ENCODE measurements at places on chromosomes 5 and 9.

DNA sequence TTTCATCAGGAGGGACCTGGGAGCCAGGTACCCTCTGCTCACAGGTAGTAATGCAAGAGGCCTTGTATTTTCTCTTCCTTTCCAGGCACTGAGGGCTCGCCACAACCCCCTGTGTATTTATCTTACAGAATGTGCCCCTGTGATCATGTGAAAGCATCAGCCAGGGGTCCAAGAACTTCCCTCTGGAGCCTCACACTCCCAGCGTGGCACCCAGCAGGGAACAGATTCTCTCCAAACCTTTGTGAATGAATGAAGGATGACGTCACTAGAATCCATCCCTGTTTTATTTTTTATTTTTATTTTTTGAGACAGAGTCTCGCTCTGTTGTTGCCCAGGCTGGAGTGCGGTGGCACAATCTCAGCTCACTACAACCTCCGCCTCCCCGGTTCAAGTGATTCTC is 107.3 kb upstream of the IER5L start:
- DNase-seq: no peak

- DNase-seq: no peak
These were observed 18.4 kb downstream of the GLRA1 start for GRCh38 chr5:151906246-151906645.

DNA sequence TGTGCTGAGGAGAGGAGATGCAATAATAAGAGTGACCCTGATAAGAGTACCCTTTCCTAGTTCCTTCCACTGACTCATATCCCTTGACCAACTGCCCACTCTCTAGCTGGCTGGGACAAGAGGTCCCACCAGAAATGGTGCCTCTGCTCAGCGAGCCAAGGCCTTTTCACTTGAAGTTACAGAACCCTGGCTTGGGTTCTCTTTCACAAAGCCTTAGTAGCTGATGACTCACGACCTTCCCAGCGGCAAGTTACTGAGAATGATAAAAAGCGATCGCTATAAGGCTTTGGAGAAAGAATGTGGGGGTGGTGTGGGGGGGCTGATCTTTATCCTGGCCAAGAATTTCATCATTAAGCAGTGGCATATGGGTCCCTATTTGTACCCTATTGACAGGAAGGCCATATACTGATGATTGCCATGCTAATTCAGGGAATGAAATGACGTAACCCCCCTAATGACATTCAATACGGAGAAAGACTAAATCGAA is 90.3 kb downstream of the FBXO38 start:
- DNase-seq: no peak

DNA sequence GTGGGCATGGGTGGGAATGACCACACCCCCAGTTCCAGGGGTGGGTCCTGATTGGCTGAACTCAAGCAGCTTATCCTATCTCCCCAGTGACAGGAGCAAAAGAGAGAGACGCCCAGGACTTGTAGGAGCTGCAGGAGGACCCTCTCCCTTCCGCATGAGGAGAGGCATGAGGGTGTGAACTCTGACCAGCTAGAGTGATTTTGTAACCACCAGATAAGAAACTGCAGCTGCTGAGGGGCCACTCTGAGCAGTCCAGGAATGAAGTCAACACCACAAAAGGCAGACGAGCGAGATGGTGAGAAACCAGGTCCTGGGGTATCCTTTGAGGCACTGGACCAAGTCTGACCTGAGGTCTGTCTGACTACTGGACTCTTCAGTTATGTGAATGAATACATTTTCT is 521.9 kb downstream of the BNC2 start:
- DNase-seq: no peak

GRCh38 chr5:180595381-180596114 is 4.2 kb upstream of the SCGB3A1 start:
- no peak for DNase-seq

DNA sequence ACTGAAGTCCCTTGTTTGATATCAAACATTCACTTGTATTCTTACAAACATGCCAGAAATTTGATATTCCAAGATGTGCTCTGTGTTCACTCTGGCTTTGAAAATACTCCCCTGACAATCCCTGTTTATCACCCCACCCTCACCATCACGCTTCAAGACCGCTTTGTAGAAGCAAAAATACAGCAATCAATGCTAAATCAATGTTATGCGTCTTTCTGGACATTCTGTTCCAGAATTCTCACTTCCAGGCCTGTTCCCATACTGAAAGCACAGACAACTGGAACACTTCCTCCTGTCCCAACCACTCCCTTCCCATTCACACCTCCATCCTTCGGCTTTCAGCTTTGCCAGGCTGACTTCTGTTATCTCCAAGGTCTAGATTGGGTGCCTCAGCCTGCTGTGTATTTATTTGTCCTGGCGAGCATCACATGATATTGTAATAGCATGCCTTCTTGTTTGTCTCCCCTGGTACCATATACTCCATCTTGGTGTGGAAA is 72.8 kb downstream of the SNCAIP start:
- no peak for DNase-seq

DNA sequence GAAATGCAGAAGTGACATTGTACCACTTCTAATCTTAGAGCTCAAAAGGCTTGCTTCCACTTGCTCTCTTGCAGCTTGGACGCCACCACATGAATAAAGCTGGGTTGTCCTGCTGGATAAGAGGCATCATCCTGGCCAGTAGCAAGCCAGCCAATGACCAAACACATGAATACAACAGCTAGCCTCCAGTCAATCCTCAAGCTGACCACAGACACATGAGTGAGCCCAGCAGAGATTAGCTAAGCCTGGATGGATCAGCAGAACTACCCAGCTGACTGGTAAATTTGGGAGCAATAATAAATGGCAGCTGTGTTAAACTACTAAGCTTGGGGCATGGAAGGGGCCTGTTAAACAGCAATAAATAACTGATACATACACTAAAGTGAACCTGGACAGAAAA is 121.1 kb upstream of the SLC12A2 start:
- DNase-seq: no peak

- no peak for DNase-seq
These were observed 396.0 kb downstream of the MLLT3 start for GRCh38 chr9:20226345-20226744.

- no peak for DNase-seq
These were observed 15.8 kb downstream of the EXOC3 start for GRCh38 chr5:458547-459353.
